M059J (cell line): ENCODE measurements at places on chromosomes 1 and 21. TPM values are rescaled to one million over a fixed set of nuclear protein-coding genes. Genes with fewer than 3 reads are reported as not detected.

GRCh38 chr1:229035054-229035747 lies 235.7 kb upstream of the RAB4A start:
- no peak for DNase-seq

GRCh38 chr1:56424744-56425493 lies 154.4 kb downstream of the PLPP3 start:
- peak; percentile 91 for DNase-seq

GRCh38 chr21:37244501-37245095 lies 22.5 kb downstream of the VPS26C start:
- peak; percentile 58 for DNase-seq

DNA sequence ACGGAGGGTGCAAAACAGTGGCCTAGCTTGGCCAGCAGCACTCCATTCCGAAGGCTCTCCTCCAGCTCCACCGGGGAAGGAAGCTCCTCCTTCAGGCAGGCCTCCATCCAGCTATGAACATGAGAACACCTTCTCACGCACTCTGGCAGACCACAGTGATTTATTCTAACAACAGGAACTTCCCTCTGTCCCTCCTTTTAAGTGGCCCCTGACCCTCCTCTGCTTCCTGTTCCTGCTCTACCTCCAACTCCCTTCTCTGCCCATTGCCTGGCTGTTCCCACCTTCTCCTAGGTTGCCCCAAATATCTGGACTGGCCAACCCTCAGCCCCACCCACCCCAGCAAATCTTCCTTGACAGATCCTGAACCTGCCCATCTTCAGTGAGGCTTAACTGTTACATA lies 5.9 kb downstream of the IQGAP3 start:
- DNase-seq: no peak

- DNase-seq: peak; percentile 81
Observed at GRCh38 chr1:84433258-84434080, 35.2 kb downstream of the DNASE2B start.

DNA sequence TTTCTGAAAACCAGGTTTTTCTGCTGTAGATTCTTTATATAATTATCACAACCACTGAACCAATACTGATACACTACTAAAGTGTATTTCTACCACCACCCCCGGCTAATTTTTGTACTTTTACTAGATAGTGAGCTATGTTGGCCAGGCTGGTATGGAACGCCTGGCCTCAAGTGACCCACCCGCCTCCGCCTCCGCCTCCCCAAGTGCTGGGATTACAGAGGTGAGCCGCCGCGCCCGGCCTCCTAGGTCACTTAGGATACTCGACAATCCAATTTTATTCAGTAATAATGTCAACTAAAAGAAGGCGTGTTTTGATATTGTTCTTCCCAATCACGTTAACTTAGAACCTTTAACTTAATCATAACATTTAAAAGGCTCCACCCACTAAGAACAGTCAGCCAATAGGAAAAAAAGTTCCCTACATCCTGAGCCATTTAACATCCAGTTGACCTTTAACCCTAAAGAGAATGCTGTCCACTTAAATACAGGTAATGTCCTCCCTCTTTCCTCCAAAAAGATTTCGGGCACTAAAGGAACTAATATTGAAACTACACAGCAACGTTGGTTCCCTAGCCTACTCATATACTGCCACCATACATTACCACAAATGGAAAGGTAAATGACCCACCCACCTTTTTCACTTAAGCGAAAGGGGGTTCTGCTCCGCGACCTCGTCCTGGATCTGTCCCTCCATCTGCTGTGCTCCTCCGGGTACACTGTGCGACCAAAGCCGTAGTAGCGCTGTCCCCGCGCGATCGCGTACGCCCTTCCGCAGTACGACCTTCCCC lies 1.2 kb downstream of the RSRP1 start:
- DNase-seq: peak; percentile 42

DNA sequence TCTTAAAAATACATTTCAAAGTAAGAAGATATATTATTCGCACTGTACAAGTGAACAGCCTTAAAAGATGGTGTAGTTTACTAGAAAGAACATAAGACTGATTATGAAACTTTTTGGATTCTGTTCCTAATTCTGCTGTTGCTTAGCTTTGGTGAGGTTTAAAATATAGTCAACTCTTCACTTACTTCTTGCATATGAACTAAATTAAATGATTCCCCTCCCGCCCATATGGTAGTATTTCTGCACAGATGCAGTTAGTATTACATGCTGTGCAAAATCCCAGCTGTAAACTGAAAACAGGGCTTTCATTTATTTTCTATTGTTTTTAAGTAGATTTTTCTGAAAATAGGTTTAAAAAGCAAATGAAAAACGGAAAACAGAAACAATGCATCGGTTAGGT lies 345.4 kb upstream of the NCAM2 start:
- no peak for DNase-seq

DNA sequence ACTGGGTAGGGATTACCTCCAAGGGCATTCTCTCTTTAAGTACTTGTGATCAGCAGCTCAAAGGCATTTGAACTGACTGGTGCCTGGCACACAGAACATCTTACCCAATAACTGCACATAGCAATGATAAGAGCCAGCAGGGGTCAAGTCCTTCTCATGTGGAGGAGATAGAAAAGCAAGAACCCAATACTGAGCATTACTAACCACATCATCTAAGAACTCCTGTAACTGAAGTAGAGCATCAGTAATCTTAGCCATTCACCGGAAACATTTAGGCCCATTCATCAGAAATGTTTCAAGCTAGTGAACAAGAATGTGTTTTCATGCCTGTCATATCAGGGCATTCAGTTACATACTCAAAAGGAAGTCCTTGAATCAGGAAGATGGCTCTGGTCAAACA lies 33.6 kb upstream of the THEM4 start:
- no peak for DNase-seq

DNA sequence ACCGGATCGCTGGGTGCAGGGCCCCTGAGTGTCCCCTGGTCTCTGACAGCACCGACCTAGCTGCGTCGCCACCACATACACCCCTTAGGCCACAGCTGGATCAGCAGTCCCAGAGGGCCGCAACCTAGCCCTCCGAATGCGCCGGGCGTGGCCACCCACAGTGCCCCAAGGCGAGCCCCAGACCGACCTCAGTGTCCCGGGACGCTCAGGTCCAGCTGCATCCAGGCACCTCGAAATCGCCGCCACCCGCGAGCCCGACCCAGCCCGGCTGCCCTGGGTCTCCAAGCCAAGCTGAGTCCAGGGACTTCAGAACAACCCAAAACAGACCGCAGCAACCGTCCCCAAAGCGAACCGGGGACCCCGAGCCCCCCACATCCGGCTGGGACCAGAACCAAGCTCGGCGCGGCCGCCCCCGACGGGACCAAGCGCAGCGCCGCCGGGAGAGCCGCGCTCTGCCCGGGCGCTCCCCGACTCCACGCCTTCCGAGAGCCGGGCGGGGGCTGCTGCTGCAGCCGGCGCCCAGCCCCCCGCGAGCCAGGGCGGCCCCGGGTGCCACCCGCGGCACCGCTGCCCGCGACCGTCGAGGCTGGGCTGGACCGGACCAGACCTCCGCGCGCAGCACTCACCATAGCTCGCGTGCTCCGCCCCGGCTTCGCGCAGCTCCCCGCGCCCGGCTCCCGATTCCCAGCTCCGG lies 54.6 kb upstream of the ECE1 start:
- peak; percentile 40 for DNase-seq

- DNase-seq: no peak
Observed at GRCh38 chr1:29050166-29050565, 73.5 kb downstream of the TMEM200B start.

DNA sequence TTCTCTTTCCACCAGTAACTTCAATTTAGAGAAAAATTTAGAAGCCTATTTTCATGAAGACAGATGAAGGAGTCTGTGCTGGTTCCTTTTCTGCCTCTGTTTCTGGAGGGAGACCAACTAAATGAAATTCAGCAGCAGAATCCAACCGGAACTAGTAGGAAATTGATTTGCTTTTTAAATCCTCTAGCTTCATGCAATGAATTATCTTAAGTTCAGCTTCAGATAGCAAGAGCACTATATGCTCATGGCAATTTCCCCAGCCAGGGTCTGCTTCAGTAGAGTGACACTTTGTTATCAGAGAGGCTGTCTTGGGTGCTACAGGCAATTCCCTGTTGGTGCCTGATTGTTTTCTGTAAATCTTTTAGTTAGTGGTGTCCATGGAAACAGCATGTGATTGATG lies 189.7 kb downstream of the SLC35F3 start:
- DNase-seq: no peak

GRCh38 chr1:96683931-96684330 lies 37.7 kb upstream of the PTBP2 start:
- DNase-seq: no peak

- peak; percentile 33 for DNase-seq
Observed at GRCh38 chr1:30743584-30744059, 14.0 kb downstream of the LAPTM5 start.

DNA sequence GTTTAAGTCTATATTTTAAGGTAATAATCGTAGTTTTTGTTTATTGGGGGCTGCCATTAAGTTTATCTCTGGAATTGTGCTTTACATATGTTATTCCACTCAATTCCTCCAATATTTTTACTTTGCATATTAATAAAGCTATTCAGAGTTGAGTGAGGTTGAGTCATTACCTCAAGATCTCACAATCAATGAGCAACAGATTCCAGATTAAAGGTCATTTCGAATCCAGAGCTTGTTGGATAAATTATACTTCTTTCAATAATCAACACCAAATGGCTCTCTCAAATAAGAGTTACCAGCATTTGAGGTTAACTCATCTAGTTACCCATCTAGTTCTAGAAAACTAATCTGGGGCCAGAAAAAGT lies 16.7 kb downstream of the RGS4 start:
- DNase-seq: peak; percentile 62

GRCh38 chr1:226692823-226693222 lies 46.3 kb downstream of the ITPKB start:
- DNase-seq: no peak

- no peak for DNase-seq
Observed at GRCh38 chr1:33654267-33654834, 181.9 kb downstream of the ZSCAN20 start.

DNA sequence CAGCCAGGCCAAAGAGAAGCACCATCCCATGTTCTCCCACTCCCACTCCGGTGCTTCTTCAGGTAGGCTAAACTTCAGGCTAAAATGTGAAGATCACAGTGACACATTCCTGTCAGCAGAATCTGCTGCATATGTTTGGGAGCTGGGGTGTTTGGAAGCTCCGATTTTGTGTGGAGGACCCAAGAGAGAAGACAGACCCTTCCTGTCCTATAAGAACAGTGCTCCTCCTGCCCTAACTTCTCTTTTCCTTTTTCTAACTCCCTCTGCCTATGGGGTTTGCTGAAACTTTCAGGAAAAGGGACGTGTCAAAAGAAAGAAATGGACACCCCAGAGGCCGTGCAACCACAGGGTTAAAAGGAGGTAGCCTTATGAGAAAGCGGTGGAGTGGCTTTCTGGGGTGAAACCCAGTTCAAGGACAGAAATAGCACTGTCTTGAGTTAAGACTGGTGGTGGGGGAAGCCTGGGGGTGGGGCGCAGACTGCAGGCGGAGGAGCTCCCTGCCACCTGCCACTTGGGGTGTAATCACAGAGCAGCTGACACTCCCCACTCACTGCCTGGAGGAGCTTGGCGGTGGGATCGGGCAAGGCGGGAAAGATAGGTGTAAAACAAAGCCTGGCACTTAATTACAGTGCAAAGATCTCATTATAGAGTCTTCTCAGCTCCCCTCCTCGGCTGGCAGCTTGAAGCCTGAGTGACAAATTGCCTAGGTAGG lies 645 bp upstream of the TLR5 start:
- DNase-seq: no peak

DNA sequence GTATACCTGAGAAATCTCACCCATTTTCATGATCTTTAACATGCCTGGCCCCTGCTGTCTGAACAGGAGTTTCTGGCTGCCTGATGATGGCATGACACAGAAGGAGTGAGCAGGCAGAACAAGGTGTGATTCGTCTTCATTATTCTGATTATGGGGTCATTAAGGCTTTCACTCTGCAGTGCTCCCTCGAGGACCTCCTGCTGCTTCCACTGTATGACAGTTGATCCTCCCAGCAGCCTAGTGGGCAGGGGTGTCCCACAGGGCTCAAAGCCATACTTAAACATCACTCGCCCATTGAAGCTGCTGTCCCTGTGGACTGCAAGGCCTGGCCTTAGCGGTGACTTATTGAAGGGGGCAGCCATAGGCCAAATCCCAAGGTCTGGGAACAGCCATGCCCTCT lies 12.7 kb upstream of the PARS2 start:
- no peak for DNase-seq

DNA sequence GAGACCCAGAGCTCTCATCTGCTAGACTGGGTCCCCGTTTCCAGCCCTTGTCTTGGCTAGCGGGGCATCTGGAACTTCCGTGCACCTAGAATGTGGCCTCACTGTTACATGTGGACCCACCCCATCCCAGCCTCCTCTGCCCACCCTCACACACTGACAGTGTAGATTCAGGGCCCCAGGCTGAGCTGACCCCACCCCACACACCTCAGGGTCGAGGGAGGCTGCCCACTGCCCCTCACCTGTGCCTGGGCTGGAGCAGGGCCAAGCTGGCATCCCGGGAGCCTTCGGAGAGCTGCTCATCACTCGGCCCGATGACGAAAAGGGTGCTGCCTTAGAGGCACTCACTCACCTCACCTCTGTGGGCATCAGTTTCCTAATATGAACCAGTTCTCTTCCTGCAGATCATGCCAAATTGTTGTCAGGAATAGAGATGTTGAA lies 11.1 kb downstream of the ACOT11 start:
- no peak for DNase-seq

DNA sequence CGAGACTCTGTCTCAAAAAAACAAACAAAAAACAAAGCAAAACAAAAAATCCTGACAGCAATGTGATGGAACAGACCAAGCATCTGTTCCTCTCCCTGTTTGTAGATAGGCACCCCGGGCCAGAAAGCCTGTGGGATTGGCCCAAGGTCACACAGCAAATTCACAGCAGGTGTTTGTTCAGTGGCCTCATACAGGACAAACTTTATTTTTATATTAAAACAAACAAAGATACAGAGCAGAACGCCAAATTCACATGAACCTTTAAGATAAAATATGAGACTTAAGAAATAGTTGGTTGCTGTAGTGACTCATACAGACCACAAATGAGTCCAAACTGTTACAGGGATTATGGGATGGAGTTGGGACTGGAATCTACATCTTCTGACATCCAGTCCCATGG lies 2.3 kb upstream of the CELA2A start:
- peak; percentile 75 for DNase-seq

GRCh38 chr21:39060485-39061083 lies 122.7 kb downstream of the PSMG1 start:
- DNase-seq: no peak

- peak; percentile 18 for DNase-seq
Observed at GRCh38 chr1:173479649-173480048, 2.5 kb downstream of the PRDX6 start.

DNA sequence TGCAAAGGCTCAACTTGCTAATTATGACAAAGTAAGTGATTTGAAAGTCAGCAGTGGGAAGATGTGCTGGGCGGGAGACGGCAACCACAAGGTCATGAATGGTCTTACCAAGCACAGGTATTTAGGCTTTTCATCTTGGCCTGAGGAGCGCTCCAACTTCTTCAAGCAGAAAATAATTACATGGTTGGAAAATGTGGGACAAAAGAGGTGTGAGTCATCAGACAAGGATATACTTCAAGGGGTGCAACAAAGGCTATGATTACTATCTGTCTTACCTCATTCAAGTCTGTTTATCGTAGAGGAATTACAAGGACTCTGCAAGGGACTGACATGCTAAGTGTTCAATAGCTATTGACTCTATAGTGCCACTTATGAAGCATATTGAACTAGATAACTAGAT lies 2005.7 kb downstream of the MRPL39 start:
- no peak for DNase-seq

SLFNL1 gene
- total RNA-seq: 0.15 TPM in 1 of 2 replicates, not detected in the other

PLD5 gene
- total RNA-seq: not detected in 2 replicates

ACP6 gene
- total RNA-seq: 5.0 and 10.0 TPM in 2 replicates

RGS18 gene
- not detected in 2 replicates for total RNA-seq

SUSD4 gene
- 2.2 and 4.6 TPM in 2 replicates for total RNA-seq

E2F2 gene
- 2.8 and 3.6 TPM in 2 replicates for total RNA-seq

C8B gene
- not detected in 2 replicates for total RNA-seq

PPIAL4G gene
- not detected in 2 replicates for total RNA-seq

IL22RA1 gene
- total RNA-seq: 1.3 and 1.9 TPM in 2 replicates
